Frontal cortex (tissue), 4 donors: ENCODE measurements at places on chromosomes 2 and 18.

GRCh38 chr2:37267685-37268084, 36.2 kb downstream of the NDUFAF7 start:
- no peak for DNase-seq

DNA sequence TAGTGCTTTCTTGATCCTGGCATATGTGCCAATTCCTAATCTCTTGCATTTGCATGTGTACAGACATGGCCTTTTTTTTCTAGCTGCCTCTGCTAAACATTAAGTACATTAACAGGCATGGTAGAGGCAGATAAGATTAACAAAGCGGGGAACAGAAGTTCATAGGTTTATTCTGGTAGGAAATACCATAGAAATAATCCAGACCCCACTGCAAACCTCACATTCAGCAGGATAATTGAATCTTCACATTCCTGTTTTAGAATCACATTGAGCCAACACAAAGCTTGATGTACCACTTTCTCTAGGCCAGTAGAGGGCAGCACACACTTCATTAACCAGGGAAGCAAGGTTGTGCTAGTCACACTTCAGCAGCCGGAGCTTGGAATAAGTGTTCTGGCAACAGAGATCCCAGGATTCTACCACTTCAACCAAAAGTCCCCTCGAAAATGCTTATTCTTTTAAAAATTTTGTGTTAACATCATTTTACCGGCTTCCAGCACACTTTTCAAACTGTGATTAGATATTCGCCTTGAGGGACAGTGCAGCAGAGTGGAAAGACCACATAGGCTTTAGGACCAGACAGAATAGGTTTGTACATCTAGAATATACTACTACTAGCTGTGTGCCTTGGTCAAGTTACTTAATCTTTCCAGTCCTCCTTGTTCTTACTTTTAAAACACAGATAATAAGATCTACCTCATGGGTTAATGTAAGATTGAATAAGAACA, 420.2 kb upstream of the CHST9 start:
- peak; percentile 15 for DNase-seq

DNA sequence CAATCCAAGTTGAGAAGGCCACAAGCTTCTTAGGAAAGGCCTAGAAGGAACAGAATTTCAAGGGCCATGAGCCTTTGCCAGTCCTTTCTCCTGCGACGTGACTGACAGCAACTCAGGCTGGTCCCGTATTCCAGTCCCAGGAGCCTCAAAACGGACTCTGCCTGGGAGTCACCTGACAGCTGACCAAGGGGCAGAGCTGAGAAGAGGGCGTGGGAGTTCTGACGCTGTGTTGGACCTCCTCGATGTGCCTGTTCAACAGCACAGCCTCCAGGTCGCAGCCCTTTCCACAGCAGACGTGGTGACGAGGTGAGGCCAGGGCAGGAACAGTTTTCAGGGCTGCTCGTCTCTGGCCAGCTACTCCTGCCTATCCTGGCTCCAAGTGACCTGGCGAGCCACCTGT, 37.6 kb downstream of the CENPO start:
- no peak for DNase-seq

GRCh38 chr2:206472094-206472493, 28.8 kb downstream of the ADAM23 start:
- DNase-seq, result no peak

GRCh38 chr2:220687231-220687843, 884.8 kb downstream of the EPHA4 start:
- DNase-seq, result peak; percentile 17

DNA sequence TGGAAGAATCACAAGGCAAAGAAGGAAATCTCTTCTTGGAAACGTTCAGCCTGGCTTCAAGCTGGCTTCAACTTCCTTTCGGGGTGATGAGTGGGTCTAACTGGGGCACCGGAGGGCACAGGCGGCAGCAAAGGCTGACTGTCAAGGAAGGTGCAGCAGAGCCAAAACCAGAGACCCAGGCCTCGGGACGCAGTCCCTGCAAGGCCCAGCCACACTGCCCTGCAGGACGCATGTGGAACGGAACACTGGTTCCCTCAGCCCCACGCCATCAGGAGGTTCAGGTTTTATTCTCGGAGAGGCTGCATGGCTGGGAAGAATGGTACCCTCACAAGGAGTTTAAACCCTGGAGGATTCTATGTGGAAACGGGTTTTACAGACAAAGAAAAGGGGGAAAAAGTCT, 165.5 kb downstream of the HDAC4 start:
- DNase-seq, result no peak
